Stimulated activated CD8-positive, alpha-beta memory T cell treated with anti-CD3 and anti-CD28 coated beads, Interleukin-7, amount 100 ng/mL, for 48 hours (primary cell): ENCODE measurements at places on chromosomes 2 and 18.

DNA sequence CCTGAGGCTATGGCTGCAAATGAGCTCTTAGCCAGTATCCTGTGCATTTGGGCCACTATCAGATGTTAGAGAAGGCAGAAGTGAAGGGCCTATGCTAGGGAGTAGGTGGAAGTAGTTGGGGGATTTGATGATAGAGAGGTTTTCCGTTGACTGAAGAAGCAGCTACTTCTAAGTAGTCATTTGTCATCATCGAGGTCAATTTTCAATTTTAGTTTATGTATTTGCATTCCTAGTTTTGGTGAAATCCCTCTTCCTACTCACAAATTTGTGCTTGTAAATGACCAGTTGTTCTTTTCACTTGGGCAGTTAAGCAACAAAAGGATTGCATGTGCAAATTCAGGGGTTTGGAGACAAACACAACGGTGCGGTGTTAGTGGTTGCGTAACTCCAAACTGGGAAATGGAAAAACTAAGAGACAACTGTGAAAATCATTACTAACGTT is 48.5 kb upstream of the PELI1 start:
- no peak for DNase-seq

DNA sequence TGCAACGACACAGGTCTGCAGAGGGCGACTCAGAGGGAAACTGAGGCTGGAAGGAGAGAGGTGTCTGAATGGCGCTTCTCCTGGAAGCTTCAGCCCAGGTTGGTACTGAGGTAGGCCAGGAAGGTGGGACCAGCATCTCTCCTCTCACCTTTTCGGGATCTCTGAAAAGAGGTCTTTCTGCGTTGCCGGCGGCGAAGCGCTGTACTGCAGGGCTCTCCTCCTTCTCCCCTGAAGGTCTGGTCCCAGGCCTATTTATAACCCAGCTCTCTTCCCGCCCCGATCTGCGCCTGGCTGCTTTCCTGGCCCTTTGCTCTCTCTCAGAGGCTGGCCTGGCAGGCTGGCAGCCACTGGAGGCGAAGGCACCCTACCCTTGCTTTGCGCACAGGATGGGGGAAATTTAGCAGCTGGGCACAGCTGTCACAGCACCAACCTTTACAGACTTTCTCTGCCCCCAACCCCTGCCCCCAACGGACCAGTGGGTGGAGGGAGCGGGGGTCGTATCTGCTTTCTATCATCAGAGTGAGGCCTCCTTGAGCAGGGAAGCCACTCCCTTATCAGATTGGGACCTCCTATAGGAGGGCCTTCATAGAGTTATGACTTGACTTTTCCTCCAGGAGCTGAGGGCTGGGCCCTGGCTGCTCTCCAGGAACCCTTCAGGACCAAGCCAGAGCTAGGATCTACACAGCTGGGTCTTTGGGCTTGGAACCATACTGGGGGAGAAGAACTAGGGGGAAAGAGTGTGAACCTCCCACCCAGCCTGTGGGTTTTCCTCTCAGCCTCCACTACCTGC is 1.1 kb downstream of the DYSF start:
- DNase-seq, result no peak

DNA sequence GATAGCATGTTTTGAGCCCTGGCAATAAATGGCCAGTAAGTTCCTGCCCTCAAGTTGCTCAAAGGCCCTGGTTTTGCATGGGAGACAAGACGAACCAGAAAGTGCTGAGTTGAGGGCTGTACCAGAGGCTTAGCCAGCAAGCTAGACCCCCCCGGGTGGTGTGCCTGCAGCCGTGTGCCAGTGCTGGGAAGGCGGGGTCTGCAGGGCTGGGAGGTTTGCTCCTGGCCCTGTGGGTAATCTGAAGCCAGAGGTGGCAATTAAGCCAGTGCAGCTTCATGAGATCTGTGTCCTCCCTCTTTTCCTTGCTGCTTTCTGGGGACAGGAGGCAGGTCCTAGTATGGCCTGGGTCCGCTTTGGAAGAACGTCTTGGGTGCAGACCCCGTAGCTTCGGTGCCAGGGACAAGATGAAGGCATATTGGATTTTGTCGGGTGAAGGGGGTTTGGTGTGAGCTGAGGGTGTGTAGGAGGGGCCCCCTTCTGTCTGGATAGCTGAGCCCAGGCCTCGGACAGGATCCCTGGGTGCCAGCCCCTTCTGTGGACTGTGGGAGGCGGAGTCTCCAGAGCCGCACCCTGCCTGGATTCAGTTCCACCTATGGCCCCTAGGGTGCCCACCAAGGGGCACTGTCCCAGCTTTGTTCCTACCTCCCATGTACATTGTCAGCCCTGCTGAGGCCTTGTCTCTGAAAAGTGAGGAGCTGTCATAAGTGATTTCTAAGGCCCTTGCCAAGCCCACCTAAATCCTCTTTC is 15.6 kb downstream of the ATOH8 start:
- DNase-seq, result no peak

- DNase-seq, result no peak
Observed at GRCh38 chr2:66539452-66539851, 104.5 kb downstream of the MEIS1 start.

- no peak for DNase-seq
Observed at GRCh38 chr2:168976034-168976654, 55.0 kb downstream of the ABCB11 start.

DNA sequence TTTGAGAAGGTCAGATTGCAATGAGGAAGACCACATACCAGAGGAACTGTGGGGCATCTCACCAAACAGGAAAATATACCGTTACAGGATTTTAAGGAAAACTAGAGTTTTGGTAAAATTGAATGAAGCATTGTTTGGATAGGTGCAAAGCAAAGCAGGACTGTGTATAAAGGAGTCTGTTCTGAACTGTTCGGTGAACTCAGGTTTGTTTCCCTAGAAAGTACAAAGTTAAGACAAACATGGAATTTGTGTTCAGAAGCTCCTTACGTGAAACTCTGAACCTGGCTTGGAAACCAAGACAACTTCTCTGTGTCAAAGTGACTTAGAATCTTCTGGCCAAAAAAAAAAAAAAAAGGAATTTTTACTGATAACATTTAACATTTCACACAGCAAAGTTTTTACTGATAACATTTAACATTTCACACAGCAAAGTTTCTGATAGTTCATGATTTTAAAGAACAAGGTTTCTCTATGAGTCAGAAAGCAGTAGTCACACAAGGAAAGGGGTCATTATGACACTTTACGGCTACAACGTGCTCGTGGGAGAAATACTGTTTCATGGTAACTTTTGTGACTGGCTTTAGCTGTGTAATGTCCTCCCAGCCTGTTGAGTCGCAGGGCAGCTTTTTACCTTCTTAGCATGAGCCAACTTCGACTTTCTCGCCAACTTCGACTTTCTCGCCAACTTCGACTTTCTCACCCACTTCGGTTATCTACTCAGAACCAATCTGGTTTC is 21.2 kb upstream of the TET3 start:
- no peak for DNase-seq

DNA sequence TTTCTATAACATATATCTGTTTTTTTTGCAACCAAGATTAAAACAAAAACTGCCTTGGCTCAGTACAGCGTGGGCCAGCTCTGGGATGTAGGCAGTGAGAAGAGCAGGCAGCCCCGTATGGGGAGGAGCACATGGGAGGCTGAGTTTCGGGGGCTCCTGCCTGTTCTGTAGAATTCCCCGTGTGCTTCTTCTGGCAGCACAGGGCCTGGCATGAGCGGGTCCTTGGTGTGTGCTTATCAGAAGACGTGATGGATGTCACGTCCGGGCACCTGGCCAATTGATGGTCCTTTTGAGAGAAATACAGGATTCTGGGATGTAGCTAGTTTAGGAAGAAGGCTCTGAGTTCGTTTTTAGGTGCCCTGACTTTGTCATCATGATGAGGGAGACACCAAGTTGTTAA is 16.2 kb downstream of the IMPA2 start:
- no peak for DNase-seq

DNA sequence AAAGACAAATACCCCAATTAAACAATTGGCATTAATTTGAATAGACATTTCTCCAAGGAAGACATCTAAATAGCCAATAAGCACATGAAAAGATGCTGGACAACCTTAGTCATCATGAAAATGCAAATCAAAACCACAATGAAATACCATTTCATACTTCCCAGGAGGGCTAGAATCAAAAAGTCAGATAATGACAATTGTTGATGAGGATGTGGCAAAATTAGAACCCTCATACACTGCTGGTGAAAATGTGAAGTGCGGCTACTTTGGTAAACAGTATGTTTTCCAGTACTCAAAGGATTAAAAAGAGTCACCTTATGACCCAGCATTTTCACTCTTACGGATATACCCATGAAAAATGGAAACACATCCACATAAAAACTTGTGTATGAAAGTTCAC is 91.6 kb downstream of the FIGN start:
- DNase-seq, result no peak

DNA sequence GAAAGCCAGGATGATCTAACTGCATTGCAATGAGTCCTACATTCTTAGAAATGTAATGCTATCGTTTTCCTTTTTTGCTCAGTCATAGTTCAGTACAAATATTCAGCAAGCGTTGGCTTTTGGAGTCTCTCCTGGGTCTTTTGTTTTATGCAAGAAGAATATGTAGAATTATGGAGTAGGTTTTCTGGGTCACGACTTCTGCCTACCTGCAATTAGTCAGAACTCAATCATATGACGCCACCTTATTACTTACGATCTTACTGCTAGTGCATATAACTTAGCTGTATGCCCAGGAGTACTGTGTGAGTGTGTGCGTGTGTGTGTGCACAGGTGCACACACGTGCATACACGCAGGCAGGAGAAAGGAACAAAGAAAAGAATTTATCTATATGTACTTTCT is 640.2 kb downstream of the STK39 start:
- no peak for DNase-seq

DNA sequence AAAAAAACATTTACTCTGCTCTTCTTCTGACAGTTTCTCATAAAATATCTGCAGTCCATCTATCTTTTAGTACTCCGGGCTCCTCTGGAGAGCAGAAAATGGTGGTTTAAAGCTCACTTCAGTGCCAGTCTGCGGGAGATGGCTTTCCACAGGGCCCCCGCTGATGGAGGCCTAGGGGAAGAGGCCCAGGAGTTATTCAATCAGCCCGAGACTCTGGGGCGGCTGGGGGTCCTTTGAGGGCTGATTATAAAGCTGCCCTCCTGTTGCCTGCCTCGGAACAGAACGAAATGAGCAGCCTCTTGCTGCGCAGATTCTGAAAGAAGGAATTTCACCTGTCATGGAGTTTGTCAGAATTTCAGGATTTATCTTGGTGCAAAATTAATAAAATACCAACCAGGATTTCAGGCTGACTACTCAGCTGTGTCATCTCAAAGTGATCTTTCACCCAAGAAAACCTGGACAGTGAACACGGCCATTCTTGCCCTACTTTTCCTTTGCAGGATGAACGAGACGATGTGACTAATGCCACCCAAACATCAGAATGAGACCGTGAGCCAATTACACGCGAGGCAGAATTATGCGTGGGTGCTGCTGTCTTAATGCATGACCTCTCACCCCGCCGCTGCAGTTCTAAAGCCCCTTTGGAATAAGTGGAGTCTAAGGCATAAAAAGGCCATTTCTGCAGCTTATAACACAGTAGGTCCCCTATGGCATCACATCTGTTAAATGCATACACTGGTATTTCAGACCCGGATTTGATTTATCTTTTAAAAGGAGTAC is 273.8 kb downstream of the ZNF521 start:
- DNase-seq, result no peak
